ENCODE measurements at places on chromosomes 1 and 21. TPM values are rescaled to one million over a fixed set of nuclear protein-coding genes. Genes with fewer than 3 reads are reported as not detected.
A peak's percentile ranks its signal among the peaks of the same experiment; 100 is the strongest.

Gene PKLR
- not detected for total RNA-seq

Gene TAS1R1
- not detected for total RNA-seq

Gene PIK3C2B
- total RNA-seq: 52.2 TPM

Gene C1QA
- total RNA-seq: 109 TPM

Gene GPR52
- total RNA-seq: 4.6 TPM

Gene TMEM82
- not detected for total RNA-seq

Gene LCE1F
- total RNA-seq: not detected

Gene NPR1
- total RNA-seq: 34.1 TPM

Gene GBP6
- total RNA-seq: not detected

Gene LAD1
- total RNA-seq: 0.76 TPM

- DNase-seq: no peak
Measured at GRCh38 chr1:170881268-170882265, 53.8 kb upstream of the MROH9 start.

DNA sequence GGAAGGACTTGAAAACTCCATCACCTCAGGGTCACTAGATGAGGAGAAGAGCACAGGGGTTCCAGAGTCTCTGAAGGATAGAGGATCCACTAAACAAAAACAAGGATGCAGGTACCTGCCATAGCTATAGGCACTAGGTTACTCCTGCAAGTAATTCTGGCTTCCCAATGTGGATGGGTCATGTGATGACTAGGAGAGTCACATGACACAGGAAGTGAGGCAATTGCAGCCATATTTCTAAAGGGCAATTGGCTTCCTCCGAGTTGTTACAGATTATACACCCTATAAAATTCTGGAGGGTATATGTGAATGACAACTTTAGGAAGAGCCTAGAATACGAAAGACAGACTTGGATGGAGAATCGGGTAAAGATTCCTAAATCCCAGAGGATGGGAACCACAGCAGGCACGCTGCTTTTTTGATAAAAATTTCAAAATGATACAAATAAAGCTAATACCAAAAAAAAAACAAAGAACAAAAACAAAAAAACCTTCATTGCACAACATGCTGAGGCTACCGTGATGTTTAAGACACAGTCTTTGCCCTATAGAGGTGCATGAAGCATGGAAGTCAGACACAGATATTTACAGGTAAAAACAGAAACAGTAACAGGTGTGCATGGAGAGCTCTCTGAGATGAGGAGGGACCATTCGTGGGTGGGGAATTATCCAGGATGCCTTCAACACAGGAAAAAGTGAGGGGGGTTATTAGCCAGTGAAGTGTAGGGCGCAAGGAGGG, 10.5 kb downstream of the MTX1 start:
- no peak for DNase-seq

GRCh38 chr1:29499104-29499650, 262.9 kb downstream of the PTPRU start:
- peak; percentile 42 for DNase-seq

- no peak for DNase-seq
Measured at GRCh38 chr1:234620272-234621126, 10.5 kb upstream of the IRF2BP2 start.

DNA sequence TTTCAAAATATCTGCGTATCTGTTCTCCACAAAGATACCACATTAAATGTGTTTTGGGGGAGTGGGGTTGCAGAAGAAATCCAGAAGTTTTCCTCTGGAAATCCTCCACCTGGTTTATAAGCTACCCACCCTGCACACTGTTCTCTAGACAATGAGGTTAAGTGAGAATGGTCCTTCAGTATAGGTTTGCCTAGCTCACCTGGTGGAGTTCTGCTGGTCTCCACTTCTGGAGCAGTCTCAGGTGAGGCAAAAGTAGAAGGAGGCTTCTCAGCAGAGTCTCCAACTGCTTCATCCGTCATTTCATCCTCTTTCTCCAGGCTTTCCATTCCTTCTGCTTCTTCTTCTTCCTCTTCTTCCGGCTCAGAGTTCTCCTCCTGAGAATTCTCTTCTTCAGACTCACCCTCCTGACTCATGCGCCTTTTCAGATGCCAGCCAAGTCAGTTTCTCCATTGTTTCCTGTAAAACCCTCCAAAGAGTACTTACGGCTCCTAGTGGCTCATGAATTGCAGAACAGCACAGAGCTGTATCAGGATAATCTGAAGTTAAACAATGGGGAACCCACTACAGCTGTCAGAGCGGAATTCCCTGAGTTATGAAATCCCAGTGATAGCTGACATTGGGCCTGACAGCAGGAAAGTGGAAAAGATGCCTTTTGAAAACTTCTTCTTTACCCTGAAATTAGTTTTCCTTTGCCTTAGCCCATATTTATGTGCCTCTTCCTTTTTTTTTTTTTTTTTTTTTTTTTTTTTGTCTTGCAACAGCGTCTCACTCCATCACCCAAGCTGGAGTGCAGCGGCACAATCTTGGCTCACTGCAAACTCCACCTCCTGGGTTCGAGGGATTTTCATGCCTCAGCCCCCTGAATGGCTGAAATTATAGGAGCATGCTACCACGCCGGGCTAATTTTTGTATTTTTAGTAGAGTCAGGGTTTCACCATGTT, 38.5 kb downstream of the MSTO1 start:
- DNase-seq: no peak

DNA sequence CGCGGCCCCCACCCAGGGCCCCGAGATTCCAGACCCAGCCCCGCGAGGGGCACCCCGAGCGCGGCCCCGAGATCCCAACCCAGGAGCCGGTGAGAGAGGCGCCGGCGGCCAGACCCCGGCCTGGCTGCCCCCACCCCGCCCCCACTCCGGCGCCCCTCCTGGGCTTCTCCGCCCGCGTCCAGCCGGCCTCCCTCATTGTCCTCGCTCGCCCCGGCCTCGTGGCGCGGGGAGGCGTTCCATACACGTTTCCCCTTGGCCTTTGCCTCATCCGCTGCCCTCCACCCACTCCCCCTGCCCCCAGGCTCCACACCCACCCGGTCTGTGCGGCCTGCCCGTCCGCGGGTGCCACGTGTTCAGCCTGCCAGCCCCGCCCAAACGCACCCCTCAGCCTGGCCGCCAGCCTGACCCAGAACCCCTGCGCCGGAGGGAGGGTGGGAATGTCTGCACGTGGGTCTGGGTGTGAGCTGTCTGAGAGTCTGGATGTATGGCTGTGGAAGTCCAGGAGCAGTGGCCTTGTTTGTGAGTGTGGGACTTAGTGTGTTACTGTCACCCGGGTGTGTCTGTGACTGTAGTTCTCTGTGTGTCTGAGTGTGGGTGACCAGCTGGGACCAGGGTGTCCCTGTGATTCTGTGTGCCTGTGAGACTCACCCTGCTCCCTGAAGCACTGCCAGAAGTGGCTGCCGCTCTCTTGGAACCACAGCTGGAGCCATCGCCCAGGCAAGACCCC, 681 bp downstream of the B4GALT2 start:
- peak; percentile 72 for DNase-seq

DNA sequence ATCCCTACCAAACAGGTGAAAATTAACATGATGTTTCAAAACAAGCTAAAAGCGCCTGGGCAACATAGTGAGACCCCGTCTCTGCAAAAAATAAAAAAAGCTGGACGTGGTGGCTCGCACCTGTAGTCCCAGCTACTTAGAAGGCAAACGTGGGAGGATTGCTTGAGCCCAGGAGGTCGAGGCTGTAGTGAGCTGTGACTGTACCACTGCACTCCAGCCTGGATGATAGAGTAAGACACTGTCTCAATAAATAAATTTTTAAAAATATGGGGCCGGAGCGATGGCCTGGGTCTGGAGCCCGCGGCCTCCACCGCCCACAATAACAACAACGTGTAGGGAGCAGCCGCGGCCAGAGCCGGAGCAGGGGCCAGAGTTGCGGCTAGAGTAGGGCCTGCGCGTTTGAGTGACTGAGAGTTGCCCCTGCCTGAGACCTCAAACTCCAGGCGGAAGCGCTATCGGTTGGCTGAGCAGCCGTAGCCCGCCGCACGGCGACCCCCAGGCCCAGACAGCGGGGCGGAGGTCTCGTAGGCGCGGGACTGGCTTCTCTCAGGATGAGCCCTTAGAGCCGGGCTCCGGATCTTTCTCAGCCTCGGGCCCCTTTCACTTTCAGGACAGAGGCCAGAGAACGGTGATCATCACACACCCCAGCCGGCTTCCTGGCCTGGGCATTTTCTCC, 41.4 kb downstream of the ZMYM1 start:
- no peak for DNase-seq

GRCh38 chr1:40966417-40966816, 13.1 kb upstream of the CTPS1 start:
- no peak for DNase-seq

- DNase-seq: peak; percentile 95
Measured at GRCh38 chr1:43367904-43368645, at the start of gene ELOVL1. Gene ELOVL1, minus strand, starts transcription at chr1:43368011. Its CDS starts 2,402 bp downstream, at chr1:43365609.

DNA sequence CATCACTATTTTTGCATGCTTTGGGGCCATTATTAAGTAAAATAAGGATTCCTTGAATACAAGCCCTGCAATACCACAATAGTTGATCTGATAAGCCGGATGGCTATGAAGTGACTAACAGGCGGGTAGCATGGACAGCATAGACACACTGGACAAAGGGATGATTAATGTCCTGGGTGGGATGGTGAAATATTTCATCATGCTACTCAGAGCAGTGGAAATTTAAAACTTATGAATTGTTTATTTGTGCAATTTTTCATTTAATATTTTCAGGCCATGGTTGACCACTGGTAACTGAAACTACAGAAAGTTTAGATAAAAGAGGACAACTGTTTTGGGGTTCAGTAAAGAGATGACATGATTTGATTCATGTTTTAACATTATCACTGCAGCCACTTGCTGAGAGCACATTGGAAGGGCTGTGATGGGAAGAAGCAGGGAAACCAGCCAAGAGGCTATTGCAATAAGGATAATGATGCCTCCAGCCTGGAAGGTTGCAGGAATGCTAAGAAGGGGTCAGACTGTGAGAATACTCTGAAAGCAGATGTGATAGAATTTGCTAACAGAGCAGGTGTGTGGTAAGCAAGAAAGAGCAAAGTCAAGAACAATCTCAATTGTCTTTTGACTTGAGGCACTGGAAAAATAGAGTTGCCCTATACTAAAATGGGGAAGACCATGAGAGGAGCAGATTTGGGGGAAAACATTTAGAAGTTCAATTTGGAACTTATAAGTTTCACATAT, 62.5 kb upstream of the TNFSF4 start:
- no peak for DNase-seq

DNA sequence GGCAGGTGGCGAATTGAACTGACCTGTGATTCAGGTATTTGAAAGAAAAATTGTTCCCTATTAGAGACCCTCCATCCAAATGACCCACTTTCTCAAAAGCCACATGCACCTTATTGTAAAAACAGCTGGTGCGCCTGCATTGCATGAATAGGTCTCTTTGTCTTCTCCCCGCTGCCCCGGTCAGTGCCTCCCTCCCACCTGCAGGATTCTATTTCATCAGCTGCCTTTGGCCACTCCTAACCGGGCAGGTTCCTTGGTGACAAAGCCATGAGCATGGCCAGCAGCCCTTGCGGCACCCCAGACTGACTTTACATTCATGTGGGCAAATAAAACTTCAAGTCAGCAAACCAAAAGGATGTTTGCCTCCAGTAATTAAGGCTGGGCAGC, 6.4 kb downstream of the TMPRSS3 start:
- no peak for DNase-seq

DNA sequence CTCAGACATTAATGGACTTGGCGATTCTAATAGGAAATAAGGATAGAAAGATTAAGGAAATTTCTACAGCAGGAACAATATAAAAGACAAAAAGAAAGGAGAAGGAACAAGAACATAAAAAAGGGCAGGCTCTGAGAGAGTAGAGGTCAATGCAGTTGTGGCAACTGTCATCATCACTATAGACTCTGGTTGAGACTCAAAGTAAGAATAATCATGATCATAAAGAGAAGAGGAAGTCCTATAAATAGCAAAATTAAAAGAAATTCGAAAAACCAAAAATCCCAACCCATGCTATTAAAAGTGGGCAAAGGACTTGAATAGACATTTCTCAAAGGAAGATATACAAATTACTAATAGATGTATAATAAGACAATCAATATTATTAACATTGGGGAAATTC, 14.4 kb upstream of the XCL1 start:
- no peak for DNase-seq

GRCh38 chr1:201791779-201792173, 37.2 kb upstream of the IPO9 start:
- DNase-seq: no peak

- DNase-seq: no peak
Measured at GRCh38 chr1:156589546-156589945, 2.0 kb upstream of the NAXE start.

- DNase-seq: no peak
Measured at GRCh38 chr1:157319567-157319966, 181.4 kb upstream of the ETV3 start.

DNA sequence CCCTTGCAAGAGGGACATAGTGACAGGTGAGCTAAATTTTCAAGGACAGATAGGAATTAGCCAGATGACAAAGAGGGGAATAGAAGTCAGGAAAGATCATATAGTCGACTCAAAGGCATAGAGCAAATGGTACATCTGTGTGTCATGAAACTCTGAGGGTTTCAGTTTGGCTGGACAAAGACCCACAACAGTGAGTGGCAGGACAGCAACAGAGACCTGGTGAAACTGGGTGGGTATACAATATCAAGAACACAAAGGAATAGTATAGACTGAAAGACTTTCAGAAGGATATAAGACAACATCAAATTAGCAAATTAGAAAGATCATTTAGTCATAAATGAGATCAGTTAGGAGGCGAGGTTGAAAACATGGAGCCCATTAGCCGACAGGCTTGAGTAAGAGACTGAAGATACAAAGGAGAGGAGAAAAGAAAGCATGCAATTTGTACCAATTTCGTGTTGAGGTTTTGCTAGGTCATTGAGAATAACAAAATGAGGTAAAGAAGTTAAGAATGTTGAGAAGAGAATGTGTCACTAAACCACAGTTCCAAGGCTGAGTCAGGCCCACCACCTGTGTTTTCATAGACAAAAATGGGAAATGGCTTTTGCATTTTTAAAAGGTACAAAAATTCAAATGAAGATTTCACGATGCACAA, 213.8 kb downstream of the HHIPL2 start:
- DNase-seq: no peak

- DNase-seq: no peak
Measured at GRCh38 chr1:9253004-9253403, 18.4 kb downstream of the H6PD start.

GRCh38 chr21:32192291-32193097, 86.4 kb downstream of the MIS18A start:
- DNase-seq: no peak

Measured in sciatic nerve (tissue), 2 donors.